ENCODE measurements at places on chromosomes 11 and 22.
A peak's percentile ranks its signal among the peaks of the same experiment; 100 is the strongest.

DNA sequence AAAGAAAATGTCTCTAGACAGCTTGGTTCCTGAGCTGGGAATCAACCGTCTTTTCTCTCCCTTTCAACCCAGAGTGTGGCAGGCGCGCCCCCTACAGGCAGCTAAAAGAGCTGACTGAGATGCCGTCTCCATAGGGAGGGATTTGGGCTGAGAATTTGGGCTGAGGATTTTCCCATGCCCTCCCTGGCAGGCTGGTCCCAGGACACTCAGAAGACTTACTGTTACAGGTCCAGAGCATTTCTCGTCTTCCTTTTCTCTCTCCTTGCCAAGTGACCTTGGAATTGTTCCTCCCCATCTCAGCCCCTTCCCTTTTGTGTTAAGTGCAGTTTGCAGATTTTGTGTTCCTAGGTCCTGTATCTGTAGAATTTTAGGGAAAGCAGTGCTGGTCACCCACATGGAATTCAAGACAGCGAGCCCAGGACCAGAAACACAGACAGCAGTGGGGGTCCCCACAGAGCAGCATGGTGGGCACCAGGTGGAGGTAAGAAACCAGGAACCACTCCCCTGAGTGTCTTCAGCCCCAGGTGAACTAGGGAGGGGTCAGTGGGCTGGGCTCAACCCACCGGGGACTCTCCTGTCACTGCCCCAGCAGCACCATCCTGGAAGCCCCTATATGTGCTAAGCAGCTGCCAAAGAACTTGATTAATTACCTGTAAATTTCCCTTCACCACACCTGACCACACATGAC, 9.9 kb upstream of the IGLL5 start:
- peak; percentile 35 for DNase-seq

- no peak for DNase-seq
These were observed 8.0 kb downstream of the CSNK2A3 start for GRCh38 chr11:11345099-11345498.

GRCh38 chr11:81380395-81380794, 1353.3 kb downstream of the FAM181B start:
- DNase-seq: no peak

GRCh38 chr11:12642040-12642439, 32.2 kb upstream of the TEAD1 start:
- peak; percentile 30 for DNase-seq

- DNase-seq: no peak
These were observed 30.4 kb downstream of the NEAT1 start for GRCh38 chr11:65452806-65453490.

Data from H4 (cell line).